CD8-positive, alpha-beta T cell (primary cell): ENCODE measurements at places on chromosomes 7 and 10.

GRCh38 chr7:107327986-107328569 is 141.8 kb upstream of the GPR22 start:
- no peak for DNase-seq

DNA sequence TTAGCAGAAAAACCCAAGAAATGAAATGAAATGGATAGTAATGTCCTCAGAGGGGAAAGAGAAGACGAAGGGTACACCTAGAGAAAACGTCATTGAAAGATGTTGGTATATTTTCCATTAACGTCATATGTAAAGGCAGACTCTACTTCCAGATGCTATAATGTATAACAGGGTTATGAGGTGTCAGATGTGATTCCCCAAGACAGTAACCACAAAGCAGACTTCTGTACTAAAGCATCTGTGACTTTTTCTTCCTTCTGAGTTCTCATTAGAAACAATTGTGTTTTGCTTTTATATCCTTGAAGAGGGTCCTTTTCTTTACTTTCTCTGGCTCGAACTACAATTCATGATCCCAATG is 37.4 kb downstream of the LRRC72 start:
- no peak for DNase-seq

GRCh38 chr7:77897004-77897547 is 98.5 kb downstream of the PHTF2 start:
- DNase-seq: no peak

DNA sequence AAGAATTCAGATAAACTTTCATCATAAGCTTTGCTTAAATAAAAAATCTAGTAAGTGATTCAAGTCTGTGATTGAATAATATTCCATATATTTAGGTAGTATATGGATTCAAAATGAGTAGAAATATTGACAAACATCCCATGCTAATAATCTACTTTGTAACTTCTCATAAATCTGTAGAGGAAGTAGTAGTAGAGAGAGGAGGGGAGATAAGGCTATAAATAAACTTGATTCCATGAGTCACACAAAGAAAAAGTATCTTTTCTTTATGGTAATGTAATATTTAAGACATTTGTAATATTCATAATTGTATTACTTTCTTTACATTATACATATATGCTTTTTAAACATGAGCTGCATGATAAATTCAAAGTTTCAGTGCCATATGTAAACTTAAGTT is 25.6 kb upstream of the CD36 start:
- DNase-seq: no peak

DNA sequence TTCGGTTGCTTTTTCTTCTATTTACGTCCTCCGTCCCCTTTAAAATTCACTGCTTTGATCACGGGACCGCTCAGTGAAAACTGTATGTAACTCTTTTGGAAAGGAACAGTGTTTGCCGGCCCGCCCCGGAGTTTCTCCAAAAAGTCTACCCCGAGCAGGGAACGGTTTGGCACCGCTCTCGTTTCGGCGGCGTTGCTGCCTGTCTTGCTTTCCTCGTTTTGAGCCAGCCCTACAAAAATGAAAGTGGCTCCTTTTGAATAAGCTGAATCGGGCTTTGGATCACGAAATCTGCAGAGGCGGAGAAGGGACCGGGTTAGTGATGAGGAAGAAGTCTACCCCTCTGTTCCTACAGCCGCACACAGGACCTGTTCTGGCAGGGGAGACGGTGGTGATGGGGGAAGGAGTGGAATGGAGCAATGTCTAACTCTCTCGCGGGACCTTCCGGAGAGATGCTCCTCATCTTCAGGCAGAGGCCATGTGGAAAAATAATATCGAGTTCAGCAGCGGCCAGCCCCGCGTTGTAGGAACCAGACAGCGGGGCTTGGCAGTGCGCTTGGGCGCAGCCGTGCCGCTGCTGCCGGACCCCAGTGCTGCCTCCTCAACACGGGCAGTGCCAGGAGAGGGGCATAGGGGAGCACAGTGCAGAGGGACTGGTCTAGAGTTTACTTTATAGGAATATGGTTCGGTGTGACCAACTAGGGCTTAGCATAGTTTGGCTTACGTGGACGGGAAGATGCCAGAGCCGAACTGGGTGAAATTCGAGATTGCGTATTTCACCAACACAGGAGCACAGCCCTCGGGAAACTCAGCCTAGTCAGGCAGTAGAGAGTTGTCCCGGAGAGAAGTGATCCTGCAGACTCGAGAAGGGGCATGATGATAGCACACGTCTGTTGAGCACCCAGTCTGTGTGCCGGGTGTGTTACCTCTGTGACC is 1.4 kb downstream of the HTRA1 start:
- no peak for DNase-seq

DNA sequence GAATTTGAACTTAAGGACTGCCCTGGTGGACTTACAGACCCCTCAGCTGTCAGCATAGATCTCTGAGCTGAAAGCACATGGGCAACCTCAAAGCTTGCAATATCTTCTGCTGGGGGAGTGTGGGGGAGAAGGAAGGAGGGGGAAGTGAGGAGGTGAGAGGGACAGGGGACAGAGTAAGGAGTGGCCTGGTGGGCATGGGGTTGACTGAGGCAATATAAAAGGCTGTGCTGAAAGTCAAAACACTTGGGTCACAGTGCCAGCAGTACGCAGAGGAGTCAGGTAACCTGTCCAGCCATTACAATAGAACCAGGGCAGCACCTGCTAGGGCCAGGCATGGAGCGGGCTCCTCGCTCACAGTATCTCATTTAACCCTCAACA is 43.2 kb downstream of the PPP1R3C start:
- no peak for DNase-seq

GRCh38 chr7:51786284-51786683 is 469.7 kb upstream of the COBL start:
- DNase-seq: no peak
